ENCODE measurements at places on chromosomes 5 and 9. TPM values are rescaled to one million over a fixed set of nuclear protein-coding genes. Genes with fewer than 3 reads are reported as not detected.
A peak's percentile ranks its signal among the peaks of the same experiment; 100 is the strongest.

KIF4B gene
- total RNA-seq: 0.10 TPM

AQP3 gene
- 0.43 TPM for total RNA-seq

CDKN2B gene
- total RNA-seq: 9.2 TPM

ECM2 gene
- 0.19 TPM for total RNA-seq

- no peak for DNase-seq
These were observed 30.4 kb upstream of the NEURL1B start for GRCh38 chr5:172610643-172611042.

- DNase-seq: peak; percentile 40
These were observed 31.8 kb downstream of the SPATA31C2 start for GRCh38 chr9:88106492-88106891.

GRCh38 chr9:76191493-76191892, 202.7 kb downstream of the RFK start:
- no peak for DNase-seq

DNA sequence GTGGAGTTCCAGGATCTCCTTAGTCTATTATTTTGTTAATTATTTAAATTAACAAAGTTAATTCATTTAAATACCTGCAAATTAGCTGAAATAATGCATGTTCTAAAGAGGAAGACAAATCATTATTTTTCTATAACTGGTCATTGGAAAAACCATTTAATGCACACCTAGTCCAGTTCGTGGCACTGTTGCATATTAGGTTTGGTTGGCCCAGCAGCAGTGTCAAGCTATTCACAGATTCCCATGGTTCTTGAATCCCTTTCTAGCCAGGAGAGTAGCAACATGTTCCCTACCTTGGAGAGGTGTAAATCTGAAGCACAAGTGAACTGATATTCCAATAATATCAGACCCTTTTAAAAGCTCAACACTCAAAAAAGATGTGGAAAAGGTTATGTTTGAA, 155.2 kb downstream of the TMEM161B start:
- no peak for DNase-seq

DNA sequence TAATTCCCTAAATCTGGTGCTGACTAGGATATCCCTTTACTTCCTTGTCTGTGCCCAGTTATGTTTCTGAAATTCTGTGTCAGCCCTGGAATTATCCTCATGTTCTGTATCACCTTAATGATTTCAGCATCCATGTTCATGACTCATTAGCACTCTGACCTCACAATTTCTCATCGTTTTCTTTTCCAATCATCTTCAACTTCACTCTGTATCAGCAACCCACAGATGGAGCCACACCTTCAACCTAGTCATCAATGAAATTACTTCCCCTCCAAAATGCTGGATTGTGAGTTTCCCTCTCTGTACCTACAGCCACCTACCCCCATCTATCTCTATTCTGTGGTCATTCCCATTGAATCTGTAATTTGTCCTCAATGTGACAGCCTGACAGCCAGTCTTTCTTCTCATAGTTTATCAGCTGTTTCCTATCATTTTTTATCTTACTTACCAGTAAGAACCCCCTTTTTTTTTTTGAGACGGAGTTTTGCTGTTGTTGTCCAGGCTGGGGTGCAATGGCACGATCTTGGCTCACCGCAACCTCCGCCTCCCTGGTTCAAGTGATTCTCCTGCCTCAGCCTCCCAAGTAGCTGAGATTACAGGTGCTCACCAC, 3.1 kb upstream of the IL6ST start:
- peak; percentile 60 for DNase-seq

GRCh38 chr9:34759432-34760134, 49.6 kb upstream of the CCL21 start:
- DNase-seq: no peak

- no peak for DNase-seq
These were observed 33.9 kb downstream of the HACD4 start for GRCh38 chr9:20997503-20998076.

GRCh38 chr5:176172246-176172645, 66.0 kb upstream of the SIMC1 start:
- no peak for DNase-seq

Data from HFFc6 (cell line).